Activated CD8-positive, alpha-beta T cell treated with anti-CD3 and anti-CD28 coated beads for 36 hours (primary cell): ENCODE measurements at places on chromosomes 11 and 22. TPM values are rescaled to one million over a fixed set of nuclear protein-coding genes. Genes with fewer than 3 reads are reported as not detected.
A peak's percentile ranks its signal among the peaks of the same experiment; 100 is the strongest.

GRCh38 chr11:60842668-60843600, 1.0 kb downstream of the CCDC86 start:
- DNase-seq = peak; percentile 19

DNA sequence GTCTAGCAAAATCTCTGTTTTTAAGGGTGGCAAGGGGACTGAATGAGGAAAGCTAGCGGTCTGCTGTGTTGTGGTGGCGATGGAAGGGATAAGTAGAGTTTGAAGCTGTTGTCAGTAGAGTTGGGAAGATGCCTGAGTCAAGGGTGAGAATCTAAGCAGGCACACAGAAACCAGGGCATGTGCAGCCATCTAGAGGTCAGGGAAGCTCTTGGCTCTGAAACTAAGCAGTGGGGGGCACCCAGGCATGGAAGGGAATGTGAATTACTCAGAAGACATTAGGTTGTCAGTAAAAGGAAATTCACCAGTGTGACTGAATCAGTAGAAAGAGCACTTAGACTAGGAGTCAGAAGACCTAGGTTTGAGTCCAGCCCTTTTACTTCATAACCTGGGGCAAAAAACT, 15.4 kb downstream of the BMAL1 start:
- DNase-seq = no peak

- DNase-seq = no peak
Observed at GRCh38 chr22:23230348-23231068, 50.2 kb downstream of the BCR start.

DNA sequence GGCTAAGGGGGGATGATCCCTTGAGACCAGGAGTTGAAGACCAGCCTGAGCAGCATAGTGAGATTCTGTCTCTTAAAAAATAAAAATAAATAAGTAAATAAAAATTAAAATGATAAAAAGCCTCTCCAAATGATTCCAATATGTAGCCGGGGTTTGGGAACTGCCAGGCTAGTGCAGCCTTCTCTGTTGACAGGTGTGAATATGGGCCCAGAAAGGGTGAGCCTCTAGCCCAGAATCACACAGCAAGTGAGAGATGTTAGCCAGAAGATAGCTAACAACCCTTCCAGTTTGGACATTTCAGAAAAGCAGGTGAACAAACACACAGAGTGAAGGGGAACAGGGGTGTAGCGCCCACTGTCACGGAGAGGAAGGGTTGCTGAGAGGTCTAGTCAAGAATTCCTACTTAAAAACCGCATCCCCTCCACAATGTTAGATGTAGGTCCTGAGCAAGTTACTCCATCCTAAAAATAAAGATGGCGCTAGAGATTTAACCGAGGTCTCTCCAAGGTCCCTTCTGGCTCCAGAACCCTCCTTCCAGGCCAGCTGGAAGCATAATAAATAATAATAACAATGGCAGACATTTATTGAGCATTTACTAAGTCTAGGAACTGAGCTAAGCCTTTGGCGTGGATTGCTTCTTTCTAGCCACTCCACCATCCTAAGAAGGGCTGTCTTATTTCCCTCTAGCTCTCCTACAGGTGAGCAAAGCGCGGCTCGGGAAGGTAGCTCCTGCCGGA, 51.6 kb downstream of the CYTH4 start:
- DNase-seq = no peak

DNA sequence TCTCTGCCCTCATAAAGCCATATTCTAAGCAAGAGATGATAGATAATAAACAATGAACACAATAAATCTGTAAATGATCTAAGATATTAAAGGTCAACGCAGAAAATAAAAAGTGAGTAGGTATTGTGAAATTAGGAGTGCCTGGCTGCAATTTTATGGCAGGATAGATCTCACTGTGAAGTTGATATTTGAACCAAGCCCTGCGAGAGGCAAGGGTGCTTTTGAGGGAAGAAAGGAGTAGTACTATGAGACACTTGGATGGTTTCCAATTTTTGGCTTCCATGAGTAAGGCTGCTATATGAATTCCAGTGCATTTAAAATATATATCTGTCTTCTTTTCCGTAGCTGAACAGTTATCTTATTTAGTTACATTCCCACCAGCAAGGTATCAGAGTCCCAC, 720.0 kb upstream of the CNTN5 start:
- DNase-seq = no peak

Gene HINFP
- total RNA-seq = 23.9 TPM

Gene LRRC55
- not detected for total RNA-seq

Gene C22orf42
- total RNA-seq = not detected

DNA sequence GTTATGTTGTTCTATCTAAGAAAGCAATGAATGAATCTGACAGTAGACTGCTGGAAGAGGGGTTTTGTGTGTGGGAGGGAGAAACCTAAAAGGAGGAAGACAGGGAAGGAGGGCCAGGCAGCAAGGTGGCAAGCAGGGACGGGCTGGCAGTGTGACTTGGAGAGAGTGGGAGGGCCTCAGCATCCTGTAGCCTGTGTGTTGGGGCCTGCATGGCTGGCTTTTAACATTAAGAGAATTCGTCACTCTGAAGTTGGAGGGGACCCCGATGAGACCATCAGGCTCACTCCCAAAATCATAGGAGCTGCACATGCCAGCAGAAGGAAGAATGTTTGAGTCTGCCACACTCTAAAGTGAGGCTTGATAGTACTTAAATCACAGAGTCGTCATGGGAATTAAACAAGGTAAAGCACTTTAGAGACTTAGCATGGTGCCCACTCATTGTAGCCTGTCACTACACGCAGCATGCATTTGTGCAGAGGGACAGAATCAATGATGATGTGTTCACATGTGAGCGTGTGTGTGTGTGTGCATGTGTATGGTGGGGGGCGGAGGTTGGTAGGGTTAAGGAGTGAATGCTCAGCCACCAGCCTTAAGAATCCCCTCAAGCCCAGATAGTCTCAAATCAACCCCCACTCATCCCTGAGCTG, 199.5 kb downstream of the TENM4 start:
- DNase-seq = no peak

Gene POU2F3
- total RNA-seq = not detected

Gene PNPLA3
- total RNA-seq = 0.70 TPM

- DNase-seq = no peak
Observed at GRCh38 chr22:38040953-38041759, 16.0 kb upstream of the PICK1 start.

- no peak for DNase-seq
Observed at GRCh38 chr11:129418039-129418438, 42.4 kb downstream of the BARX2 start.

DNA sequence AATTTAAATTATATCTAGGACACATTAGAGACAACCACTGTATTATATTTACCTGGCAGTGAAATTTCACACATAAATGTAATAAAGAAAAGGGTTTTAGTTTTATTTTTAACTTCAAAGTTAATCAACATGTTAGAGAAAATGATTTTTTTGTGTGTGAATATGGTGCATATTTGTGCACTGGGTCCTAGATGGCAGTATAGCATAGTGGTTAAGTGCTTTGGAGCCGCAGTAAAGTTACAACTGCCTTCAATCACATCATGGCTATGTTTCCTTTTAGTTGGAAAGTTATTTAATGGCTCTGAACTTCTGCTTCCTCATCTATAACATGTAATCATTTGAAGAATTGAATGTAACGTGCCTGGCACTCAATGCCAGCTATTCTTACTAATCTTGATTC, 108.9 kb upstream of the DDI1 start:
- no peak for DNase-seq

DNA sequence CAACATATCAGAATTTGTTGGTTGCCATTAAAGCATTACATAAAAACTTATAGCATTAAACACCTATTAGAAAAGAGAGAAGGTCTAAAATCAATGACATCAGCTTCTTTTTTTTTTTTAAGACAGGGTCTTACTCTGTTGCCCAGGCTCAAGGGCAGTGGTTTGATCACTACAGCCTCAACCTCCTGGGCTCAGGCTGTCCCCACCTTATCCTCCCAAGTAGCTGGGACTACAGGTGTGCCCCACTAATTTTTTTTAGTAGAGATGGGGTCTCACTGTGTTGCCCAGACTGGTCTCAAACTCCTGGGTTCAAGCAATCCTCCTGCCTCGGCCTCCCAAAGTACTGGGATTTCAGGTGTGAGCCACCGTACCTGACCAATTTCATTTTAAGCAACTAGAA, 57.9 kb downstream of the ARHGEF12 start:
- DNase-seq = no peak

Gene HPX
- total RNA-seq = not detected

DNA sequence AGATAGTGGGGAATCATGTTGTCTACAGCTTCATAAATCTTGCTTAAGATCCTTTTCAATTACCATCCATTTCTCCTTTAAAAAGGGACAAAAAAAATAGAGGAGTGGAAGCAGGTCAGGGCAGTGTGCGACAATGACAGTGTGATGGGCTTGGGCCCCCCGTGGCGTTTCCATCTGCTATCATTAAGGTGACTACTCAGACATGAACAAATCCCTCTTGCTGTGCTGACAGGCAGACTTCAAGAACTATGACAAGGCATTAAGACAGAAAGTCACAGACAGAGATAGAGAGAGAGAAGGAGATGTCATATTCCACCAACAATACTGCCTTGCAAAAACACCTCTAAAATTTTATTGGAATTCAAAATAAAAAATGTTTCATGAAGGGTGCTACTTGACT, 263.2 kb downstream of the DCDC1 start:
- no peak for DNase-seq

- no peak for DNase-seq
Observed at GRCh38 chr11:116375221-116375620, 397.6 kb downstream of the BUD13 start.

Gene MPZL3
- total RNA-seq = 51.7 TPM

DNA sequence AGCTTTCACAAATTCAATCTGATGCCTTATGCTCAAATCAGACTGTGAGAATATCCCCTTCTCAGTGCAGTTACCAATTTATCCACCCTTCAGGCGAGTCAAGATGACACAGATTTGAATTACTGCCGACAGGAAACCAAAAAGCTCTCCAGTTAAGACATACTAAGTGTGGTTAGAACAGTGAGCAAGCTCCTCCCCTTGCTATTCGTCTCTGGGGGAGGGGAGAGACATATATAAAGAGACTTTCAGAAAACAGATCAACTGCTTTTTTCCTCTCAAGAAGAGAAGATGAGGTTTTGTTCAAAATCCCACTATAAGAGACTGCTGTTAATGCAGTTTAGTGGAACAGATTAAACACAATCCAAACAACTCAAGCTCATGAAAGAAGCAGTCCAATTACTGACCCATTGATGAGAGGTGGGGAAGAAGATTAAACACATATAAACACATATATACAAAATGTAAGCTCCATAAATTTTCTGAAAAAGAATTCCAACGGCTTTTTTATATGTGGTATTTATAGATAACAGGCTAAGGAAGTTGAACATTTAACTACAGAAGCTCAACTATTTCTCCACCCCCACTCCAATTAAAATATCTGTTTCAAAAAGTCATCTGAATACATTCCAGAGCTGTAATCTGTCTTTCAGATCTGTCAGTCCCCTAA, 102.7 kb downstream of the MRTFA start:
- peak; percentile 77 for DNase-seq

GRCh38 chr22:45688600-45689080, 17.0 kb downstream of the ATXN10 start:
- no peak for DNase-seq

DNA sequence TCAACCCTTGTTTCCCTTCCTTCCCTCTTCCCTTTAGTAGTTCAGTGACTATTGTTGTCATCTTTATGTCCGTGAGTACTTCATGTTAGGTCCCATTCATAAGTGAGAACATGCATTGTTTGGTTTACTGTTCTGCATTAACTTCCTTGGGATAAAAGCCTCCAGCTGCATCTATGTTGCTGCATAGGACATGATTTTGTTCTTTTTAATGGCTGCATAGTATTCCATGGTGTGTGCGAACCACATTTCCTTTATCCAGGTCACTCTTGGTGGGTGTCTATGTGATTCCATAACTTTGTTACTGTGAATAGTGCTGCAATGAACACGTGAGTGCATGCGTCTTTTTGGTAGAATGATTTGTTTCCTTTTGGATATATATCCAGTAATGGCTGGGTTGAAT, 163.3 kb downstream of the FBXO7 start:
- DNase-seq = no peak

GRCh38 chr11:17649261-17649660, 70.1 kb upstream of the MYOD1 start:
- DNase-seq = no peak

DNA sequence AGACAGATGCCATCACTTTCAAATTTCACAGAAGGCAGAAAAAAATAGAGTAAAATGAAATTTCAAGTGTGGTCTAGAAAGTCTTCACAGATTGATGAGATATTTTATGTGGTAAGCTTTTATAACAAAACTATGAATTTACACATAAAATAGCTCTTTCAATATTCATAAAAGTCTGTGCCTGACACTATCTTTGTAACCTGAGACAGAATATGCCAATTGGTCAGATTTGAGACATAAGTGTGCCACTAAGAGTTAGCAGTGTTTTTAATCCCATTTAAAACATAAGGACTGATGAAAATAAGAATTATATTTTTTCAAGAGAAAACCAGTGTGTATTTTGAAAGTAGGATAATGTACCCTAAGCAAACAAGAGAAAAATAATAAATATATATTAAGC, 769.5 kb upstream of the LUZP2 start:
- DNase-seq = no peak

- peak; percentile 27 for DNase-seq
Observed at GRCh38 chr11:72621008-72621610, 53.1 kb downstream of the PDE2A start.

- no peak for DNase-seq
Observed at GRCh38 chr11:15484398-15484797, 369.7 kb downstream of the INSC start.

DNA sequence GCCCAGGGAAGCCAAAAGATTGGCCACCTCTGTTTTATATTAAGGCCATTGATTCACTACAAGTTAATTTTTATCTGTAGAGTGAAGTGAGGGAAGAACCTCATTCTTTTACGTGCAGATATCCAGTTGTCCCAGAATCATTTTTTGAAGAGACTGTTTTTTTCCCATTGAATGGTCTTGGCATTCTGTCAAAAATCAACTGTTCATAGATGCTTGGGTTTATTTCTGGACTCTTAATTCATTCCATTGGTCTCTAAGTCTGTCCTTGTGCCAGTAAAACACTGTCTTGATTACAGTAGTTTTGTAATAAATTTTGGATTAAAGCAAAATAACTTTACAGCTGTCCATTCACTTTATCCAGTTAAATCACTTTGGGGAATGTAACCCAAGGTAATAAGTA, 26.8 kb downstream of the WBP2NL start:
- DNase-seq = no peak

- DNase-seq = no peak
Observed at GRCh38 chr11:106021181-106021966, 666 bp downstream of the MSANTD4 start.

GRCh38 chr11:76601272-76601671, 69.3 kb downstream of the LRRC32 start:
- DNase-seq = no peak
